Esophagus muscularis mucosa (tissue), 4 donors: ENCODE measurements at places on chromosomes 2 and 18. TPM values are rescaled to one million over a fixed set of nuclear protein-coding genes. Genes with fewer than 3 reads are reported as not detected.

The USP14 gene
- 31.8 TPM for total RNA-seq

The ACKR3 gene
- total RNA-seq = 50.5 TPM

DNA sequence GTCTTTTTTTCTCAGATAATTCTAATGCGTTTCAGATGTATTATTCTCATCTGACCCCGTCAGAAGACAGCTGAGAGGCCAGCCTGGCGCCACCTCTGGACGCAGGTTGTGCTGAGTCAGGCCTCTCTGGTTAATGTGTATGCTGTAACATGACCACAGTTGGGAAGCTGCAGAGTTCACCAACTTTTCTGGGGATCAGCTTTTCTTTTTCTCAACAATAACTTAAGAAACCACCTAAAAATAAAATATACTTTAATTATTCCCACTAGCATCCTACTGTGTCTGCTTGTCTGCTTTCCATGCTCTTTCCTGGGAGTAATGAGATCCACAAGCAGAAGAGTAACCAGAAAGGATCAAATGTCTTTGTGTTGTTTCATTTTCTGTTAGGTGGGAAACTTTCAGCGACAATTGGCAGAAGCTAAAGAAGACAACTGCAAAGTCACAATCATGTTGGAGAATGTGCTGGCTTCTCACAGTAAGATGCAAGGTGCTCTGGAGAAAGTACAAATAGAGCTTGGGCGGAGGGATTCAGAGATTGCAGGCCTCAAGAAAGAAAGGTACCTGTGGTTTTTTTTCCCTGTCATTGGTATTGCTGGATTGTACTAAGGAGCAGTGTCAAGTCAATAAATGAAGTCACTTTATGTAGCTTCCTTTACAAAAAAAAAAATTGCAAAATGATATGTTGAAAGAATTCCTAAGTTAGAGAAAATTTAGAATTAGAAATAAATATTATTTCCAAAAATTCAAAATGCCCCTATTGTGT is 79.8 kb downstream of the CCDC150 start:
- no peaks in the 10 kb centered on the region for H3K27me3 ChIP-seq
- H3K36me3 ChIP-seq = no peaks in the 10 kb centered on the region
- no peak for DNase-seq
- no peaks in the 10 kb centered on the region for H3K4me1 ChIP-seq
- H3K27ac ChIP-seq = no peak overlapping the region

GRCh38 chr2:15750822-15751329 is 159.2 kb downstream of the DDX1 start:
- no peak for DNase-seq
- peaks cover 48% of the 10 kb centered on the region for H3K4me1 ChIP-seq
- H3K4me3 ChIP-seq = no peak overlapping the region
- H3K36me3 ChIP-seq = no peaks in the 10 kb centered on the region
- no peak overlapping the region for H3K27ac ChIP-seq
- H3K27me3 ChIP-seq = no peaks in the 10 kb centered on the region

The IL36A gene
- total RNA-seq = not detected

DNA sequence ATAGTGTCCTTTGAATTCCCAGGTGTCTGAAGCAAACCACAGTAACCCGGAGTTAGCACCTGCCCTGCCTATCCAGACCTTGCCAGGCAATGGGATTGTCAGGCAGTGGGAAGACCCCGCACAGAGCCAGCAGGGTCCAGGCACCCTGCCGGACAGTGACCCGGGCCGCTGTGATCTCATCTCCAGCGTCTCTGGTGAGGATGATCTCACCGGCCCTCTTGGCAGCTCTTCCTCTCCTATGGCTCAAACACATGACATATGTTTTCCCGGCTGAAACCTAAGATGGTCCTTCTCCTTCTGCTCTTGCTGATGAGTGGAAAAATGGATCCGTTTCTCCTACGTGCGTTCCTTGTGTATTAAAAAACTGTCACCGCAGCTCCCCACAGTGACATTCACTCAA is 75.1 kb downstream of the ACOXL start:
- H3K27ac ChIP-seq = no peak overlapping the region
- no peaks in the 10 kb centered on the region for H3K36me3 ChIP-seq
- H3K4me3 ChIP-seq = no peak overlapping the region
- DNase-seq = no peak

DNA sequence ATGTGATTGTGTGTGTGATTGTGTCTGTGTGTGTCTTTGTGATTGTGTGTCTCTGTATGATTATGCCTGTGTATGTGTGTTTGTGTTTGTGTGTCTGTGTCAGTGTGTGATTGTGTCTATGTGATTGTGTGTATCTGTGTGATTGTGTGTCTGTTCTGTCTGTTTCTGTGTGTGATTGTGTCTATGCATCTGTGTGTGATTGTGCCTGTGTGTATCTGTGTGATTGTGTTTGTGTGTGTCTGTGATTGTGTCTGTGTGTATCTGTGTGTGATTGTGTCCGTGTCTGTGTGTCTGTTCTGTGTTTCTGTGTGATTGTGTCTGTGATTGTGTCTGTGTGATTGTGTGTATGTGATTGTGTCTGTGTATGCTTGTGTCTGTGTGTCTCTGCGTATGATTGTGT is 12.1 kb upstream of the KLHL30 start:
- no peak for DNase-seq
- no peak overlapping the region for H3K4me3 ChIP-seq
- peaks cover 10% of the 10 kb centered on the region for H3K4me1 ChIP-seq
- peaks cover under 1% of the 10 kb centered on the region for H3K27me3 ChIP-seq
- H3K27ac ChIP-seq = no peak overlapping the region

The TXNDC2 gene
- 0.83 TPM for total RNA-seq

DNA sequence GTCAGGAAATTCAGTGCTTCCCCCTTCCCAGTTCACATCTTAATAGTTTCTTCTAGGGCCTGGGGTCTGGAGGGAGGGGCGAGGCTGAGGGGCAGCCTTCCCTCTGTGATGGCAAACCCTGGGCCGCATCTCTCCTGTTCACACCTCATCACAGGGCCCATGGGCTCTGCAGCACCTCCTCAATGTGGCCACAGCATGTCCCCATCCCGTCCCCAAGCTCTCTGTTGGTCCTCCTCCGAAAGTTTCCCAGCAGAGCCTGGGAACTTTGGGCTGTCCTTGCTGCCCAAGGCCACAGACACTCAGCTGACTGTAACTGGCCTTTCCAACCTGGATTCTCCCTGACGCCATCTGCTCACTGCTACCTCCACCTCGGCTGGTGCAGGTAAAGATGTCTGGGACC is 112.7 kb upstream of the PTPRM start:
- H3K4me1 ChIP-seq = peaks cover 18% of the 10 kb centered on the region
- H3K36me3 ChIP-seq = no peaks in the 10 kb centered on the region
- no peaks in the 10 kb centered on the region for H3K27me3 ChIP-seq
- H3K4me3 ChIP-seq = no peak overlapping the region
- DNase-seq = no peak

The MOGAT1 gene
- total RNA-seq = not detected

DNA sequence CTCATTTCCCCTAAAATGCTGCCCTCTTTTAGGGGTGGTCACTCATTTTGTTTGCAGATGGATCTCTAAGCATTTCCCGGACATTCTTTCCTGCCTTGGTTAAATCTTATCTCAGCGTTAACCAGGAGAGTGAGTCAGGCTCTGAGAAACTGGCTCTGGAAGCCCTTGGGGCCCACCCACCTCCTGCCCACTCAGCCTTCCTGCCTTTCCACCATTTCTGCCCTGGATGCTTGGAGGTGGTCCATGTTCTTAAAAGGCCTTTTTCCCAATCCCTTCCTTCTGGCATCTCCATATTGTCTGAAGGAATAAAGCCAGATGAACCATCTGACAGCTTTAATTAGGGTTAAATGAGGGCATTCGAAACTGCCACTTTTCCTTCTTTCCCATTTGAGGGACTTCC is 9.5 kb downstream of the HK2 start:
- DNase-seq = no peak
- H3K4me1 ChIP-seq = peaks cover 39% of the 10 kb centered on the region
- H3K27ac ChIP-seq = peak overlapping the region; percentile 69
- H3K4me3 ChIP-seq = no peak overlapping the region
